ENCODE measurements at places on chromosomes 16 and 17.

- no peak for DNase-seq
These were observed 155.9 kb upstream of the HSBP1 start for GRCh38 chr16:83651871-83652270.

DNA sequence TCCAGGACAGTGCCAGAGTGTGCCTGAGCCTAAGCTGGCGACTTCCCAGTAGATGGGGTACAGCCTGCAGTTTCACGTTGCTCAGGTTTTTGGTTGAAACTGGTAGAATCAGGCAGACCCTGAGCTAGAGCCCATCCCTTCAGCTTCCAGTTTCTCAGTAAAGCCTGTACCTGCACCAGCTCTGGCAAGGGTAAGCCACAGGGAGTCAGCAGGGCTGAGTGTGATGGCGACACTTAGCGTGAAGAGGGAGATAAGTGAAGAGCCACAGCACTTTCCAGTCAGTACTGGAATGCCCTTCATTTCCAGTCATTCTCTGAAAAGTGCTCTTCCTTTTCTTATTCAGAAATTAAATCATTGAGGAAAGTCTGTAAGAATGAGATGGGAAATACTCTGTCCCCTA lies 22.4 kb downstream of the PLD6 start:
- DNase-seq = no peak

- no peak for DNase-seq
These were observed 103.8 kb downstream of the ANKFN1 start for GRCh38 chr17:56257075-56257474.

DNA sequence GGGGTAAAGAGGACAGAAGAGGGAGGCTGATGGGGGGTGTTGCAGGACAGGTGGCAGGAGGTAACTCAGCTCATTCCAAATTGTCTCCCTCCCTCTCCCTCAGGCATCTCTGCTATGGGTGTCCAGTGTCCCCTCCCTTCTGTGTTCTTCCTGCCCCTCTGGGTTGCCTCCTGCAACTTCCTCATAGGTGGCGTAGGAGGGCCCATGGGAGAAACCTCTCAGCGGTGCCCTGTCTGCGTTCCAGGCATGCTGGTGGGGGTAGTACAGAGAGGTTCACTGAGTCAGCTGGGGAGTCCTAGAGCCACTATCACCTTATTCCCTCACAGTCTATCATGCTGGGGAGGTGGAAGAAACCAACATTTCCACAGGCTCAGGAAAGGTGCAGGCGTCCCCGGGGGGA lies 14.7 kb upstream of the ODF4 start:
- DNase-seq = no peak

GRCh38 chr16:84585886-84586285 lies 32.0 kb downstream of the COTL1 start:
- no peak for DNase-seq

DNA sequence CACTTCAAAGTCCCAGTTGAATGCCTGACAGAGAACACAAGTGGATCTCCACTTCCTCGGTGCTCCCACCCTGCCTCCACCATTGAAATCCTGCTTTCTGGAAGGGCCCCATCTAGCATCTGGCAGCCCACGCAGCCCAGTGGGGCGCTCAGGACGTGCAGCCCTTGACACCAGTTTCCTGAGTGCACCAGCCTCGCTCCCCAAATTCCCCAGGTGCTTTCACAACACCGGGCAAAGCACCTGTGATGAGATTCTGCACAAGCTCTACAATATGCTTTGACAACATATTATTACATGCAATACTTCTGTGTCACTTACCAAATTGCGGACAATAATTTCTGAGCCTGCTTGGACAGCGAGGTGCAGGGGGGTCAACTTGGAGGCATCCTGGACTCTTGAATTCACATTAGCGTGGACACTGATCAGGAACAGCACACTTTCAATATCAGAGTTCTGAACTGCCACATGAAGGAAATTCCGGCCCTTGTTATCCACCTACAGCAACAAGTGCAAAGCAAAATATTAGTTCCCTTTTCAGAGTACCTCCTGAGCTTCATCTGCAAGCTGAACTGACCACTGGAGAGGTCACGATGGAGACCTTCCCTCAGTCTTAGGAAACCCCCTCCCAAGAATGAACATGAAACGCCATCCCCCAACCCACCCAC lies 33.9 kb downstream of the CYB5D2 start:
- no peak for DNase-seq

DNA sequence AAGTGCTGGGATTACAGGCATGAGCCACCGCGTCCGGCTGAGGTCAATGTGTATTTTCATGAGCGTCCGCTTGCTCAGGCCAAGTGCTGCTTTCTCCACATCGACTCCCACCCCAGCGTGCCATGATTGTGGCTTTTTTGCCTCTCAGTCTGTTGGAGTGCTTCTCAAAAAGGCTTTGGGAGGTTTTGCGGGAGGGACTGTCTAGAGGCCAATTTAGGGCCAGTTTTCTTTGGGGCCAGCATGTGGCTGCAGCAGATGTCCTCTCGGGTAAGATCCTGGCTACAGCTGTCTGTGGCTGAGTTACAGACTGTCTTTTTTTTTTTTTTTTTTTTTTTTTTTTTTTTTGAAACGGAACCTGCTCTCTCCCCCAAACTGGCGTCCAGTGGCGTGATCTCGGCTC lies 6.5 kb downstream of the C16orf90 start:
- DNase-seq = peak; percentile 6

DNA sequence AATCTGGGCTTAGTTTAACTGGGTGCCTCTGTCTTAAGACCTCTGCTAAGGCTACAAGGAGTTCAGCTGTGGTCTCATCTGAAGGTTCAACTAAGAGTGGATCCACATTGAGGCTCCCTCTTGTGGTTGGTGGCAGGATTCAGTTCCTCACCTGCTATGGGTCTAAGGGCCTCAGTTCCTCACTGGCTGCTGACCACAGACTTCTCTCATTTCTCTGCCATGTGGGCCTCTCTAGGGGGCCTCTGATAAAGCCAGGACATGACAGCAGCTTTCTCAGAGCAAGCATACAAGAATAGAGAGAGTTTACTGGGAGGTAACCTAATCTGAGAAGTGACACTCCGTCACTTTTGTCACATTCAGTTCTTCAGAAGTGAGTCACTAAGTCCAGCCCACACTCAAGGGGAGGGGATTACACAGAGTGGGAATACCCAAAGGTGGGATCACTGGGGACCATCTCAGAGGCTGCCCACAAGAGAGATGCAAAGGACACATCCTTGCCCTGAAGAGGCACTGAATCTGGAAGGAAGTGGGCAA lies 19.2 kb upstream of the ABAT start:
- no peak for DNase-seq
